HS-27A (cell line): ENCODE measurements at places on chromosomes 16 and 17.

- no peak for DNase-seq
These were observed 9.7 kb downstream of the CHAD start for GRCh38 chr17:50458701-50459676.

- no peak for DNase-seq
These were observed 3.3 kb upstream of the CSNK2A2 start for GRCh38 chr16:58201163-58201562.

- DNase-seq: no peak
These were observed 646 bp upstream of the HES7 start for GRCh38 chr17:8124350-8125153.

- no peak for DNase-seq
These were observed 2.9 kb downstream of the CDIP1 start for GRCh38 chr16:4535627-4536108.

GRCh38 chr17:77036841-77037381, 103.9 kb upstream of the SEC14L1 start:
- no peak for DNase-seq
